Neuronal stem cell (in vitro differentiated cells): ENCODE measurements at places on chromosomes 7 and 10.

- H3K36me3 ChIP-seq = no peaks in the 10 kb centered on the region
- H3K27me3 ChIP-seq = no peaks in the 10 kb centered on the region
- H3K27ac ChIP-seq = no peak overlapping the region
- no peak overlapping the region for H3K4me3 ChIP-seq
- H3K4me1 ChIP-seq = peaks cover 17% of the 10 kb centered on the region
Measured at GRCh38 chr10:77441353-77442166, 196.0 kb downstream of the KCNMA1 start.

- H3K36me3 ChIP-seq = no peaks in the 10 kb centered on the region
- no peak for DNase-seq
- H3K4me1 ChIP-seq = no peaks in the 10 kb centered on the region
- no peak overlapping the region for H3K27ac ChIP-seq
Measured at GRCh38 chr7:70481570-70482123, 650.3 kb upstream of the GALNT17 start.

- no peak overlapping the region for H3K27ac ChIP-seq
- peaks cover 36% of the 10 kb centered on the region for H3K4me1 ChIP-seq
- no peaks in the 10 kb centered on the region for H3K36me3 ChIP-seq
- no peak for DNase-seq
Measured at GRCh38 chr10:60348982-60349381, 40.7 kb downstream of the ANK3 start.

DNA sequence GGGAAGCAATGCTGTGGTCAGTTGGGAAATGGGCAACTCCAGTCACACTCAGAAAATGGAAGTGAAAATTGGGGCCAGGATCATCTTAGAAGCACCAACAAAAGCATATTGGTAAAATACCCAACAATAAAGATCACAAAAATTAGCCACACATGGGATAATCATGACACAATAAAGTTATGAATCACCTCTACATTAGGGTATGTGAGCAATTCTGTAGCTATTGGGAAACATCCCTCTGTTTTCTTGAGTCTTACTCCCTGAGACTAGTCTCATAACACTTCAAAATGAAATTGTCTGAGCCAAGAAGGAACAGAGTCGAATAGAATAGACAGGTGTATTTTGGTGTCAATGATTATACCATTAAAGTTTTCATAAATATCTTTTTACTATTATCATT is 178.3 kb downstream of the DYNC1I1 start:
- no peak overlapping the region for H3K4me3 ChIP-seq
- DNase-seq = no peak
- no peak overlapping the region for H3K27ac ChIP-seq
- H3K4me1 ChIP-seq = no peaks in the 10 kb centered on the region

DNA sequence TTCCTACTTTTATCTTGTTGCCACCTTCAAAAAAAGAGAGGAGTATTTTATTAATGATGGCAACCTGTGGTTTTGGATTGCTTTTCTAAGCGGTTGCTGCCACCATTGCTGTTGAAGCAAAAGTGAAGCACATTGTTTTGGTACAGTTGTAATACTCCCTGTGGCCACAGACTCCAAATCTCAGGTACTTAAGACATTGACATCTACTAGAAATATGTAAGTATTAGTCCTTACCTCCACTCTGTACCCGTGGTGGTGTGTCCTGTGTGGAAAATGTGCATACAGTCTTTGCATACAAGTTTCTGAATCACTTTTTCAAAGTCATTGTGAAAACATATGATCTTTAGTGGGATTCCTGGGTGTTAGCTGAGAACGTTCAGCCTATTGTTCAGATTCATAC is 85.7 kb downstream of the ANLN start:
- H3K27me3 ChIP-seq = no peaks in the 10 kb centered on the region
- H3K36me3 ChIP-seq = no peaks in the 10 kb centered on the region
- no peak overlapping the region for H3K27ac ChIP-seq
- no peak for DNase-seq

DNA sequence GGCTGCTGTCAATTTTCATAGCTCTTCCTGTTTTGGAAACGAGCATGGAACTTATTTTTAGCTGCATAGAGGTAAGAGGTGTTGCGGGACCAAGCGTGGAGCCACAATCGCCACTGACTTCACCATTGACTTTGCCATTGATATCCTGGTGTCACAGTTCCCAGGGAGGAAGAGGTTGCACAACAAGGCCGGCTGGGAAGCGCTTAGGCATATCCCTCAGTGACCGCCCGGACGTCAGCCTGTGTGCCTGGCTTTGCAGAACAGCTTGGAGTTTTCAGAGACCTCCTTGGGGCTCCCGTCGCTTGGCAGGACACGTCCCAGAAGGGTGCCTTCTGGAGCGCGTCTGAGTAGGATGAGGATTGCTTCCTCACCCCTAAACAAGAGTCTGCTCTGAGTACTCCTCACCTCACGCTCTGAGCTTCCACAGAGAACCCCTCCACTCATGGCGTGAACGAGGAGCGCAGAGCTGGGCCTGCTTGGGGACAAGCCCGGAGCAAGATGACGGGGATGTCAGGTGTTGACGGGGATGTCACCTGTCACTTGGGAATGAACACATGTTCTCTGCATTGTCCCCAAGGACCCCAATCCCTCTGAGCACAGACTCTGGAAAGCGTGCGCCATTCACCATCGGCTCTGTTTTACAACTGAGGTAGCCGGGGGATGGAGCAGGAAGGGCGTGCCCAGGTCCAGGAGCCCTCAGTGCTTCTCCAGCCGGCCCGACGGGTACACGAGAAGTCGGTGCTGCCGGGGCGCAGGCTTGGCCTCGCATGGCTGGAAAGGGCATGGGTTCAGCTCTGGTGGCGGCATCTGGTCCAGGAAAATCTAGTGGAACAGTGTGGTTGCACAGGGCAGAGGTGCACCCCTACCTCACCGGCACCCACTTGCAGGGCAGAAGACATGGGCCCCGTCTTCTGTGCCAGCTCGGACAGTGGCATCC is 192.3 kb upstream of the SHH start:
- no peak for DNase-seq
- no peak overlapping the region for H3K4me3 ChIP-seq
- no peaks in the 10 kb centered on the region for H3K4me1 ChIP-seq
- H3K27ac ChIP-seq = no peak overlapping the region

- no peak overlapping the region for H3K27ac ChIP-seq
- no peaks in the 10 kb centered on the region for H3K27me3 ChIP-seq
- H3K36me3 ChIP-seq = peaks cover 34% of the 10 kb centered on the region
- H3K4me3 ChIP-seq = no peak overlapping the region
Measured at GRCh38 chr7:47970761-47971160, 8.7 kb downstream of the HUS1 start.

GRCh38 chr10:63396133-63396761 is 69.5 kb downstream of the JMJD1C start:
- no peaks in the 10 kb centered on the region for H3K4me1 ChIP-seq
- no peak for DNase-seq
- no peak overlapping the region for H3K27ac ChIP-seq
- H3K4me3 ChIP-seq = no peak overlapping the region
- H3K27me3 ChIP-seq = no peaks in the 10 kb centered on the region
